Parietal lobe (tissue), 2 donors: ENCODE measurements at places on chromosomes 1 and 21. TPM values are rescaled to one million over a fixed set of nuclear protein-coding genes. Genes with fewer than 3 reads are reported as not detected.

MYBPHL gene
- 0.63 TPM for total RNA-seq

IRF6 gene
- not detected for total RNA-seq

FCER1A gene
- not detected for total RNA-seq

KDM5B gene
- 319 TPM for total RNA-seq

PROX1 gene
- 17.8 TPM for total RNA-seq

BRINP3 gene
- 33.2 TPM for total RNA-seq

BTBD8 gene
- total RNA-seq: 68.9 TPM

S100A12 gene
- 1.6 TPM for total RNA-seq

RASSF5 gene
- 1.3 TPM for total RNA-seq

DMBX1 gene
- total RNA-seq: not detected

CSDE1 gene
- total RNA-seq: 501 TPM

GPR25 gene
- not detected for total RNA-seq

KCNAB2 gene
- 6.9 TPM for total RNA-seq

EFCAB14 gene
- 24.1 TPM for total RNA-seq

HENMT1 gene
- 17.5 TPM for total RNA-seq

SHISA4 gene
- total RNA-seq: 15.7 TPM

ST6GALNAC5 gene
- 41.0 TPM for total RNA-seq

KRTAP13-2 gene
- not detected for total RNA-seq

HMGCS2 gene
- not detected for total RNA-seq

NUP210L gene
- 0.31 TPM for total RNA-seq

THRAP3 gene
- total RNA-seq: 101 TPM

OR2G3 gene
- total RNA-seq: not detected

C1QA gene
- total RNA-seq: 4.7 TPM

KCNH1 gene
- total RNA-seq: 5.6 TPM

SLC25A33 gene
- total RNA-seq: 6.9 TPM

INKA2 gene
- total RNA-seq: 2.8 TPM

AIM2 gene
- total RNA-seq: 19.7 TPM

MMP23B gene
- total RNA-seq: 0.63 TPM

TTC39A gene
- 0.94 TPM for total RNA-seq

RAD54L gene
- 1.9 TPM for total RNA-seq

RIIAD1 gene
- total RNA-seq: 8.8 TPM

TIE1 gene
- total RNA-seq: 15.7 TPM

TRABD2B gene
- total RNA-seq: not detected

NECAP2 gene
- total RNA-seq: 39.1 TPM

SAMSN1 gene
- total RNA-seq: 5.0 TPM

SH2D1B gene
- not detected for total RNA-seq

ZSWIM5 gene
- total RNA-seq: 38.8 TPM

FAM72A gene
- total RNA-seq: 3.8 TPM

PDPN gene
- 7.8 TPM for total RNA-seq

SCCPDH gene
- total RNA-seq: 54.5 TPM

HMCN1 gene
- total RNA-seq: 3.4 TPM

S100A9 gene
- total RNA-seq: 9.1 TPM

ELF3 gene
- 0.31 TPM for total RNA-seq

MFSD2A gene
- total RNA-seq: 18.8 TPM

CHTOP gene
- total RNA-seq: 129 TPM

B4GALT3 gene
- total RNA-seq: 20.0 TPM

NUCKS1 gene
- total RNA-seq: 195 TPM

KIF26B gene
- 51.3 TPM for total RNA-seq

BRWD1 gene
- 336 TPM for total RNA-seq

WLS gene
- total RNA-seq: 45.4 TPM

PPIAL4G gene
- 2.2 TPM for total RNA-seq

NCAM2 gene
- total RNA-seq: 60.1 TPM

HRNR gene
- not detected for total RNA-seq

KLHL12 gene
- 35.1 TPM for total RNA-seq

F13B gene
- not detected for total RNA-seq

TSTD1 gene
- total RNA-seq: 35.1 TPM

DCST1 gene
- not detected for total RNA-seq

PRR9 gene
- not detected for total RNA-seq

RHEX gene
- not detected for total RNA-seq
